Dorsolateral prefrontal cortex (tissue), 122 donors: ENCODE measurements at places on chromosomes 2 and 18.

- DNase-seq, result no peak
Observed at GRCh38 chr2:85314884-85315242, 12.9 kb downstream of the TGOLN2 start.

- DNase-seq, result no peak
Observed at GRCh38 chr2:196131384-196131937, 39.9 kb downstream of the STK17B start.

- no peak for DNase-seq
Observed at GRCh38 chr2:8761529-8762164, 75.8 kb downstream of the KIDINS220 start.

DNA sequence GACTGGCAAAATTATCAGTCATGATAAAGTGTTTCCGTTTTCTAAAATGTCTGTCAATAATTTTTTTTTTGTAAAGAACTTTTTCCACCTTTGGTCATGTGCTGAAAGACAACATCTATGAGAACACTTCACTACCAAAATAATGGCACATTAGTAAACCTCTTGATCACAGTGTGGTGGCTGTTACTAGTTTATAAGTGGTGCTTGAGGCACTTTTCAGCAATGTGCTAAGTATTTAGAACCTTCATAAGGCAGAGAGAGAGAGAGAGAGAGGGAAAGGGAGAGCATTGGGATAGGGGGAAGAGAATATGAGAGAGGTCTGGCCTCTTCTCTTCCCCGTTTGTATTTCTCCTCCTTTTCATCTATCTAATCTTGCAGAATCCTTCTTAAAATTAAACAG is 1.1 kb upstream of the NYAP2 start:
- DNase-seq, result no peak

DNA sequence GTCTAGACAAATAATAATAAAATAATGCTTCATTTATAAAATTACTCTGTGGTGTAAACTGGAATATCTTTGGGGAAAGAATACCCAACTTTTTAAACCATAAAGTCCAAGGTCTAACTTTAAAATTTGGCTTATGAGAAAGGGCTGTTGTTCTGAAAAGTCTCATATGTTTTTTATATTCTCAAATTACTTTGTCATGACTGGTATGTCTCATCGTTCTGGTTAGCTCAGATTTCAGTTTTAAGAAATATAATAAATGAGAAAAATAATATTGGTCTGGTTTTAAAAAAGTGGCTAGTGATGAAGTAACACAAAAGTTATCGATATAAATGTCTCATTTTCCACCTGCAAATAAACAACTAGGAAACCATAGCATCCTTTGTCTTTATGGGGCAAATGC is 1658.1 kb downstream of the LRP1B start:
- no peak for DNase-seq

DNA sequence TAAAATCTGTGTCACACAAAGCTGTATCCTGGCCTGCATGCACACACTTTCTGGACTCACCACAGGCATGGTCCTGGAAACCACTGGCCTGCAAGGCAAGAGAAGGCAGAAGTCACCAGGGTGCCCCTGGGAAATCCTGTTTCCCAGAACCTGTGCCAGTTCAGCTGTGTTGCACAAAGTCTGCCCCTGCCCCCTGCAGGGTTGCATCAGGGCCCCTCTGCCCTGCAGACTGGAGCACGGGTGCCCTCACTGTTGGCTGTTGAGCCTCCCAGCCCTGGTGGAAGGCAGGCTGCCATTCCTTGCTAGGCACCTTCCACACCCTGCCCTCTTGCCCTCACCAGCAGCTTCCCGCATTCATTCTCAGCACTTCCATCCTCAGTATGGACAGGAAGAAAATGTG is 18.0 kb upstream of the TUBB6 start:
- no peak for DNase-seq

- no peak for DNase-seq
Observed at GRCh38 chr2:215313255-215313613, 1.4 kb downstream of the ATIC start.

DNA sequence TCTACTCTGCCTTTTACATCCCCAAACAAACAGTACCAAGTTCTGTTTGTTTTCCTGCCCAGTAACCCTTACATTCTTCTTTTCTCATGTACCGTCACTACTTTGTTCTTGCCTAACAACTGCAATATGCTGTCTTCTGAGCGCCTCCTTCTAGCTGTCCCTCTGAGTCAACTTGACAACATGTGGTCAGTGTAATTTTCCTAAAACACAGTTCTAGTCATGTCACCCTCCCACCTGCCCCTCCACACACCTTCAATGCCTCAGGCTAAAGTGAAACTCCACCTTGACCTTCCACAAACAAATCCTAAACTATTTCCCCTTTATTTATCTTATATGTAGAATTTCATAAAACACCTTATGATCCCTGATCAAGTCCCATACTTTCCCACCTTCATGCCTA is 124.6 kb upstream of the CD302 start:
- no peak for DNase-seq

- no peak for DNase-seq
Observed at GRCh38 chr2:598058-598802, 79.0 kb downstream of the TMEM18 start.

- DNase-seq, result no peak
Observed at GRCh38 chr18:37019157-37019827, 190.4 kb downstream of the KIAA1328 start.

- no peak for DNase-seq
Observed at GRCh38 chr2:182715121-182715891, 751 bp upstream of the DNAJC10 start.

DNA sequence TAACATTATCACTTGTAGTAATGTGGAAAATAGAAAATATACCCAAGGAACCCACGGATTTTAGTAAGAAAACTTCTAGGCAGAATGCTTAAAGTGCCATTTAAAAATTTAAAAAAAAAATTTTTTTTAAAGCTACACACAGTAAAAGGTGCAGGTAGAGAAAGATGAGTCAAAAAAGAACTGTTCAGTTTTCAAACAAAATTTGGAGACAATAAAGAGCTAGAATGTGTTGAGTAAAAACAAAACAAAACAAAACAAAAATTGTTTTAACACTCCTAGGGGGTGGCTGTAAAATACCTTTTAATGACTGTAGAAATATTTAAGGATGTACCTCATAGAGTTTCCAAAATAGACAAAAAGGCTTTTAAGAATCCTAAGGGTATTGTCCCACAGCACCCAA is 212.0 kb downstream of the TGIF1 start:
- no peak for DNase-seq

DNA sequence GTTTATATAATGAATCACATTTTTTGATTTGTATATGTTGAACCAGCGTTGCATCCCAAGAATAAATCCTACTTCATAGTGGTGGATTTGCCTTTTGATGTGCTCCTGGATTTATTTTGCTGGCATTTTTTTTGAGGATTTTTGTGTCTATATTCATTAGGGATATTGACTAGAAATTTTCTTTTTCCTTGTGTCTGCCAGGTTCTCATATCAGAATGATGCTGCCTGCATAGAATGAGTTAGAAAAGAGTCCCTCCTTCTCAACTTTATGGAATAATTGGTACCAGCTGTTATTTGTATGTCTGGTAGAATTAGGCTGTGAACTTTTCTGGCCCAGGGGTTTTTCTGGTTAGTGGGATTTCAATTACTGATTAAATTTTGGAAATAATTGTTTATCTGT is 457.4 kb upstream of the DSEL start:
- no peak for DNase-seq

- no peak for DNase-seq
Observed at GRCh38 chr2:144358979-144359541, 160.9 kb downstream of the ZEB2 start.

DNA sequence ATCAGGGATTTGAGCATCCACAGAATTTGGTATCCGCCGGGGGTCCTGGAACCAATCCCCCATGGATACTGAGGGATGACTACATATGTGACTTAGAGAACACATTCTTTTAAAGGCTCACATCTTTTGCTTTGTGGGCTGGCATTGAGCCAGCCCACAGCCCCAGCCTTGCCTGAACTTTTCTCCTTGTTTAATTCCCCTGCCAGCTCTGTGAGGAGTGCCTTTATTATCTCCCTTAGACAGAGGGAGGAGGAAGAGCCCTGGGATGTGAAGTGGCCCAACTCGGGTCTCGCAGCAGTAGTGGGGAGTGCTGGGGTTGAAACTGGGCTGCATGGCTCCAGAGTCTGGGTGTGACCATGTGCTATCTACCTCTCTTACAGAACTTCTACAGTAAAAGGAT is 7.6 kb downstream of the TTC39C start:
- DNase-seq, result no peak

GRCh38 chr2:157897106-157897971 is 21.2 kb upstream of the ACVR1 start:
- no peak for DNase-seq

DNA sequence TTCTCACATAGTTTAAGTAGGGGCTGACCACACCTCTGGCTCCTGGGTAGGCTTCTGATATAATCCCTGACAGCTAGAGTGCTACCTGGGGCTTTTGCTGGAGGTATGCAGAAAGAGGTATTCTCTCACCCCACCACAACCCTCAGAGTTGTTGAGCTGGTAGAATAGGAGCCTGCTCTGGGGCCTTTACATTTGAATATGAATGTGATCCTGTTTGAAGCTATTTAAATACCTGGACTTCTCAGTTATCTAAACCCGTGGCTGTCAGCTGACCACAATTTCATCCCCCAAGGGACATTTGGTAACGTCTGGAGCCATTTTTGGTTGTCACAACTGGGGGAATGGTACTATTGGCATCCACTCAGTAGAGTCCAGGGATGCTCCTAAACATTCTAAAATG is 669.1 kb downstream of the SATB2 start:
- no peak for DNase-seq

DNA sequence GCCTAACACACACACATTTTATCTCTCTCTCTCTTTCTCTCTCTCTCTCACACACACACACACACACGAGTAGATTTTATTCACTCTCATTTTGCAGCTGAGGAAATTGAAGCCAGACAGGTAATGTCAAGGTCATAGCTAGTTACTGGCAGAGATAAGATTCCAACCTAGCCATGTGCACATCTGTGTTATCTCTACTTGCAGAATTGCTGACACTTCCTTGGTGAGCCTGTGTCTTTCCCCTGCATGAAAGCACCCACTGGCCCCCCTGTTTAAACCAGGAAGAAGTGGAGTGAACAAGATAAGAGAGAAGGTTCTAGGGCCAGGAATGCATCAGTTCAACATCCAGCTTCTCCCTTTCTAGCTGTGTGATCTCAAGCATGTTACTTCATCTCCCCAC is 423.7 kb downstream of the TXNL1 start:
- no peak for DNase-seq
